ENCODE measurements at places on chromosomes 4 and X.

DNA sequence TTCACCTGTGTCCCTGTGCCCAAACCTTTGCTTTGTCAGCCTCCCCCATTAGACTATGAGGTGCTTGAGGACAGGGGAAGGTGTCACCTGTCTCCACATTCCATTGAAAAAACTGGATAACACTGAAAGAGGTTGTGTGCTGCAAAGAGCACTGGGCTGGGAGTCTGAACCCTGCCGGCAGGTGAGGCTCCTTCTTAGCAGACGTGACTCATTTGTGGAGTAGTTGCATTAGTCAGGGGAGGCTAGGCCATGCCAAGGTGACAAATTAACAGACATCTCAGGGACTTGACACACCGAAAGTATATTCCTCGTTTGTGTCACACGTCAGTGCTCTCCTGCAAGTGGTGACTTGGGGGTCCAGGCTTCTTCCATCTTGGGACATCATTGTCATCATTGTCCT is 95.9 kb upstream of the STX18 start:
- peak; percentile 62 for DNase-seq

GRCh38 chrX:108224727-108225621 is 133.4 kb downstream of the ATG4A start:
- peak; percentile 23 for DNase-seq

DNA sequence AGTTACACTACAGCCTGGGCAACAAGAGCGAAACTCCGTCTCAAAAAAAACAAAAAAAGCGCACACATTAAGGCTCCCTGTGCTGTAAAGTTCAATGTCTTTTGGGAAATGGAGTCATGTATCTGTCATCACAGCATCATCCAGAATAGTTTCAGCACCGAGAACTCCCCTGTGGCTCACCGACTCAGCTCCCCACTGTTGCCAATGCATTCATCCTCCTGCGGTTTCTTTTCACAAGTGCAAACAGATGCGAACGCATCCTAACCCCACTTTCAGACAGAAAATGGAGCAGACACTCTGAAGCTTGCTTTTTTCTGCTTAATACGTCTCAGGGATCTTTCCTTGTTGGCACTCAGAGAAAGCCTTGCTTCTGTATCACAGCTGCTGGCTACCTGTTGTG is 13.8 kb upstream of the SH3TC1 start:
- DNase-seq, result no peak

DNA sequence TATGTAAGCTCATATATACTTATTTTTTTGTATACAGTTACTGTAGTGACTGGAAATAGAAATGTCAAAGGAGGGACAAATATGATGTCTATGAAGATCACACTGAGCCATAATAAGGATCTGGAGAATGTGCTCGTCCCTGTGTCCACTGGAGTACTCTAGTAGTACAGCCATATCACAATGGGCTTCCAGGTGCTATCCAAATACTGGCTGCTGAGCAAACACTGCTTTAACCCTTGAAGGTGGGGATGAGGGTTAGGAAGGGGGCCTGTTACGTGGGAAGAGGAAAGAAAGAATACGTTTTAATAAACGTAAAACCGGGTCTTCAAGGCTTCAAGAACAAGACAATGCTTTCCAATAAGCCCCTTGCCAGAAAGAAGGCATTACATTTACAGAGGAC is 29.8 kb upstream of the TMEM150C start:
- DNase-seq, result no peak

All from GM13977 (cell line).